ENCODE measurements at places on chromosomes 4 and X.

DNA sequence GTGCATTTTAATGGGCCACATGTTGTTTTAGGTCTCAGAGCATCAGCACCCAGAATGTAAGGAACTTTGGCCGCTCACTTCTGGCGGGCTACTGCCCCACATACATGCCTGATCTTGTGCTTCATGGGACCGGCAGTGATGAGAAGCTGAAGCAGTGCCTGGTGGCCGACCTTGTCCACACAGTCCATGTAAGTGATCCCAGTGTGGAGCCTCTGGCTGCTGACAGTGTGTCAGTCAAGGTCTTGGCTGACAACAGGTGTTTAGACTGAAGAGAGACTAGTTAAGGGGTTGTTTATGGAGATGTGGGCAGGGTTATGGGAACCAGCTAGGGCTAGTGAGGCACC lies 101.4 kb downstream of the FNIP2 start:
- no peak for DNase-seq

GRCh38 chr4:171751538-171751937 lies 61.7 kb upstream of the GALNTL6 start:
- no peak for DNase-seq

DNA sequence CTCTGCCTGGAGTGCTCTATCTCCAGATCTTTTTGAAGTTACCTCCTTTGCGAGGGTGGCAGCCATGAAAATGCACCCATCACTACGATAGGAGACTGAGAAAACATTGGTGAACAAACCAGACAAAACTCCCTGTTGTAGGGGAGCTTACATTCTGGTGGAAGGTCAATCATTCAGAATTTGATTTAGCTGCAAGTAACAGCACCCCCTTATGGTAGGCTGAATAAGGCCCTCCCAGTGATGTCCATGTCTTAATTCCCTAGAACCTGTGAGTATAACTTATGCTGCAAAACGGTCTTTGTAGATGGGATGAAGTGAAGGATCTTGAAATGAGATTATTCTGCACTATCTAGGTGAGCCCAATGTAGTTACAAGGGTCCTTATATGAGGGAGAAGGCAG lies 5.6 kb upstream of the TEC start:
- DNase-seq = peak; percentile 57

DNA sequence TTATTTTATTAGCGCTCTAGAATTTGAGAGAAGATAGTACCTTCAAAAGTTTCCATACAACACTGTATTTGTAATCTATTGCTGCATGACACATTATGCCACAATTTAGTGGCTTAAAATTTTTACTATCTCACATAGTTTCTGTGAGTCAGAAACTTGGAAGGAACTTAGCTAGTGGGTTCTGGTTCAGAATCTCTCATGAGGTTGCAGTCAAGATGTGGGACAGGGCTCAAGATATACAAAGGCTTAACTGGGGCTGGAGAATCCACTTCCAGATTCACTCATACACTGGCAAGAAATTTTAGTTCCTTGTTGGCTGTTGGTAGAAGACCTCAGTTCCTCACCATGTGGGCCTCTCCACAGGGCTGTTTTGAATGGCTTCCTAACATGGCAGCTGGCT lies 11.5 kb upstream of the C4orf54 start:
- no peak for DNase-seq

DNA sequence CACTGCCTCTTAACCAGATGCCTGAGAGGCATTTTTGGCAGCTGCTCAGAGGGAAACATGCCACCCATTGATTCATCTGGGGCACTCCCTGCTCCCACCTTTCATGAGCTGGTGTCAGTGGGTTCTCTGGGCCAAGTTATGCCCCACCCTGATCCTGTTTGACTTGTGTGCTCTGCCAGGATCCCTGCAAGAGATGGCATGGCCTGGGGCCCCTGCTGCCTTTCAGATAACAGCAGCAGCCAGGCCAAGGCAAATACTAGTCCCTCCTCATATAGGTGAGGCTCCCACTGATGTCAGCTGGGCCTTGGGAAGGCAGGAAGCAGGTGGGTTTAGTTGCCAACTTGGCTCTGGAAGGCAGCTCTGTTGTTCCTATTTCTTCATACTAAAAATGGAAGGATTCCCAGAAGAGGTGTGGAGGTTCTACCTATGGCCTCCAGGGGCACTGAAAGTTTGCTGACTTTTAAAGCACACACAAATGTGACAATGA lies 192.9 kb upstream of the RBPJ start:
- peak; percentile 98 for DNase-seq
